ENCODE measurements at places on chromosomes 12 and 14.

- no peak for DNase-seq
Measured at GRCh38 chr14:58864751-58865513, 227.2 kb downstream of the DACT1 start.

DNA sequence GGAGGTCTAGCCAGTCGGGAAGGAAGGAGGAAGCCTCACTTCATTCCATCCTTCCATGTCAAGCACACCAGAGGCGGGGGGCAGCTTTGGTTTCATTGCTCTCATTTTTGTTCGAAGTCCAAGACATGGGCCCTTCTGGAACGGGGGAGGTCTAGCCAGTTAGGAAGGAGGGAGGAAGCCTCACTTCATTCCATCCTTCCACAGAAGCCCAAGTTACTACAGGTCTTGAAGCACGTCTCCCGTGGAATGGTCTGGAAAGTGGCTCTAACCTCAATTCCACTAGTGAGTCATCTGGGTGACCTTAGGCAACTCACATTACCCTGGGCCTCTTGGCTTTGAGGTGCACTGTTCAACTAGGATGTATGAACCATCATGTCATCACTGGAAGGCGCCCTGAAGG lies 156.3 kb downstream of the NTF3 start:
- no peak for DNase-seq

GRCh38 chr14:85576848-85577542 lies 47.1 kb downstream of the FLRT2 start:
- no peak for DNase-seq

DNA sequence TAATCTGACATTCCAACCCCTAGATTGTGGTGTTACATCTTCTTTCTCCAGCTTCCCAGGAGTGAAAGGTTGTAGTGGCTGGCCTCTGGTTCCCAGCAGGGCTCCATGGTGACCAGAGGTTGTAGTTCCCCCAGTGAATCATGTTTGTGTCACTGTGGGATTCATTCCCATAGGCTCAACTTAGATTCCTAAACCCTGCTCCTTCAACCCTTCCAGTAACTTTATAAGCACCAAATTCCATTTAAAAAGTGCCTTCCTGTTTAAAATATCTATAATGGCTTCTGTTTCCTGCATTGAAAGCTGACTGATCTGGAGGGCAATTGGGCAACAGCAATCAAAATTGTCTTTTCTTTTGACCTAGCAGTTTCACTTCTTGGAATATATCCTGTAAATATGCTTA lies 40.5 kb upstream of the TBC1D15 start:
- no peak for DNase-seq

DNA sequence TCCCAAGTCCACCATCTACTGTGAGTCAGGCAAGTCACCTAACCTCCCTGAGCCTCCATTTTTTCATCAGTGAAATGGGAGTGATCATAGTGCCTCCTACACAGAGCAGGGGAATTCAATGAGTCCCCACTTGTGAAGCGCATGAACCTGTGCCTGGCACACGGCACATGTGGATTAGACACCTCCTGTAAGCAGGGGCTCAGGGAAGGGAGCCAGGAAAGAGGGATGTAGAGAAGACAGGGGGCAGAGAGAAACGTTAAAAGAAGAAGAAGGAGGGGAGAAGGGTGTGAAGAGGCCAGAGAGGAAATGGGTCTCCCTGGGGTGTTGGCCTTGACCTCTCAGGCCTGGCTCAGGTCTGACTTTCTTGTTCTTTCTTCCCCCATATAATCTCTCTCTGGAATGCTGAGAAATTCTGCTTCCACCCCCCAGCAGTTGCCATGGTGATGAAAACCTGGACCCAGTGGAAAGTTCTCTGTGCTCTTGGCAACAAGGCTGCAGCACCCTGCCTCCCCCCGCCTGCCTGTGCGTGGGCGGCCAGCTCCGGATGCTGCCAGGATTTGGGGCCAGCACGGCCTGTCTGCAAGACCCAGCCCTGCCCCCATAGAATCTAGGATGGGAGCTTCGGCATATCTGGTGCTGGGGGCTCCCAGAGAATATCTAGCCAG lies 94.5 kb downstream of the CALM1 start:
- no peak for DNase-seq

- no peak for DNase-seq
Measured at GRCh38 chr12:62957233-62957953, 22.4 kb upstream of the PPM1H start.

- no peak for DNase-seq
Measured at GRCh38 chr14:77306851-77307496, 13.7 kb downstream of the POMT2 start.

- no peak for DNase-seq
Measured at GRCh38 chr12:127546721-127547505, 720.1 kb upstream of the TMEM132C start.

GRCh38 chr14:36768638-36769337 lies 107.1 kb downstream of the PAX9 start:
- no peak for DNase-seq

DNA sequence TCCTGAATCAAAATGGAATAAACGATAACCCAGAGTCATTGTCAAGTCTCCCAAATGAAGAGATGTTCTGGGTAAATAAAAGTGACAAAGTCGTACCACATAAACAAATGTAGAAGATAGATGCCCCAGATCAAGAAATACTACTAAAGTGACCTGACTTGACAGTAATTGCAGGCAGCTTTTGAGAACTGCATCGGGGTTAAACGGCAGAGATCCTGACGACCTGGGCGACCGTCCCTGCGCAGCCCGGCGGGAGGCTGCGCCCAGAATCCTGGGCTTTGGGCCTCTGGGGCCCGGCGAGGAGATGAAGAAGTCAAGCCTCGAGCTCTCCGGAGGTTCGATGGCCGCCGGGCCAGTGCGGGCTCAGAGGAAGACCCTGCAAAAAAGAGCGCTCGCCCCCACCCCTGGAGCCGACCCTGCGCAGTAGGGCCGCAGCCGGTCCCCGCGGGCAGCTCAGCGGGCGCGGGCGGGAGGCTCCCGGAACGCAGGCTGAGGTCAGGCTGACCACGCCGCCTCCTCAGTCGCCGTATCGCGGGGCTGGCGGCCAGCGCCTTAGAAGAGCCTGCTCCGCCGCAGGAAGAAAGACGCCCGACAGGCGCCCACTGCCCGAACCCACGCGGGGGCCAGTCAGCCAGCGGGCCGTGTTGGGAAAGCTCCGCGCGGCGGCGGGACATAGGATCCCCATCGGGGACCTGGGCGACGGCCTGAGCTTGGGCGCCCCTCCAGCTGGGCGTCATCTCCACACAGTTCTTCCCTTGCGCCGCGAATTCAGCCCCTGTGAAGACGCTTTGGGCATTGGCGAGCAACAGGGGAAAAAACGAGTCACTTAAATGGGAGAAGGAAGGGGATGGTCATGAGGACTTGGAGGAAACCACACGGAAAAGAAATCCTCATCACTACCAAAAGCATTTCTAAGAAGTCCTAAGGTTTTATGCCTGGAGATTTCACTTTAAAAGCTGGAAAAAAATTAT lies 16.0 kb downstream of the NKX2-1 start:
- no peak for DNase-seq

DNA sequence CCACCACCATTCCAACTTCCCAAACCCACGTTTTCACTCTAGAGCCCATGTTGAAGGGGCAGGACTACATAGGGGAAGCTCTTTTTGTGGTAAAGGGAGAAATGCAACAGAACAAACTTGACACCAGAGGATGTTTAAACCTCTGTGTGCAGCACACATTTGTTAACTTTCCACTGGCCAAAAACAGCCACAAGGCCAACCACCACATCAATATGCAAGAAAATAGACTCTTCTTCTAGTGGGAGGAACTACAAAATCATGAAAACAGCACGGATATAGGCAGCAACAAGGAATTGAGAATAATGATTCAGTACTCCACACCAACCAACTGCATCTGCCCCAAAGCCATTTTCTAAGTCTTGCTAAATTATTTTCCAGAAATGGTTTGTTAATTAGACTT lies 66.3 kb upstream of the CEP83 start:
- no peak for DNase-seq
